EL (cell line): ENCODE measurements at places on chromosomes 4 and X.

DNA sequence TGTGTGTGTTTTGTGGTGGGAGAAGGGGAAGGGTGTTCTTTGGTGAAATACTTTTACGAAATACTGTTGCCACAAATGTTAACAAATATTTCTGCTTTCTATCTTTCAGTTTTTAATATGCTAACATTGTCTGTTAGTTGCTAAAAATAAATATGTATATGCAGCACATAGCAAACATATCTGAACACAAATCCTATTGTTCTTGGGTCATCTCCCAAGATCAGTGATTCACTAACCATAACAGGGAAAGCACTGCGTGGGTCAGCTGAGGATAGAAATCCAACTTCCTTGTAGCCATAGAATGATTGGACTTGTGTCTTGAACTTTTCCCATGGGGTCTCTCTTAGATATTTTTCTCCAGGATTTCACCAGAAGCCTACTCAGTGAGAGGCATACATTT, 250.3 kb upstream of the FAM47A start:
- peak; percentile 53 for DNase-seq

DNA sequence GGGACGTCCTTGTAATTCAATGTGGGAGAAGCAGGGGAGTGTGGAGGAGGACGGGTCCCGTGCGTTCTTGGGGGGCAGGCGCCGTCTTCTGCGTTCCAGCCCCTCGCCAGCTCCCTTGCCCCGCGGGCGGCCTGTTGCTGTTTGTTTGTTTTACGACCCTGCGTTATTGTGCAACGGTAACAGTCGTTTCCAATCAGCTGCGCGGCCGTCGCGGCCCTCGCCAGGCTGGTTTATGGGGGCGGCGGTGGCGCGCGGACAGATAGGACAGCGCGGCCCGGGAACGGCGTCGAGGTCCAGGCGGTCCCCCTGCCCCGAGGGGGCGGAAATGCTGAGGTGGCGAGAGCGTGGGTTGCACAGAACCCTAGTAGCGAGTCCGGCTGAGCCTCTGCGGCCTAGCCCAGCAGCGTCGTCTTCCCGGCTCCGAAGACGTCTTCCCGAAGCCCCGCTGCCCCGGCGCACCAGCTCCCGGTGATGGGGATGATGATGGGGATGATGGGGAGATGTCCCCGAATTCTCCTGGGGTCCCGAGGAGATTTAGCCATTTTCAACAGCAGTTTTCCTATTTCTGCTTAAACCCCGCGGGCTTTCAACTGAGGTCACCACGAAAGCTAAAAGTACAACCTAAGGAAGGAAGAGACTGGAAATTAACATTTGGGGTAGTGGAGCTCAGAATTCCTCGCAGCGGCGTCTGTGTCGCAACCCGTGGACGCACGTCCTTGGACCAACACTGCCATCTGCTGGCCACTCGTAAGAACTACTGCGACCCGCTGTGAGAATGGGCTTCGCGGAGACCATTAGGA, 4.8 kb downstream of the PDGFRA start:
- peak; percentile 81 for DNase-seq

GRCh38 chr4:2177443-2178093, 64.4 kb downstream of the HAUS3 start:
- no peak for DNase-seq

- peak; percentile 32 for DNase-seq
Measured at GRCh38 chr4:142372530-142373260, 473.4 kb downstream of the INPP4B start.

DNA sequence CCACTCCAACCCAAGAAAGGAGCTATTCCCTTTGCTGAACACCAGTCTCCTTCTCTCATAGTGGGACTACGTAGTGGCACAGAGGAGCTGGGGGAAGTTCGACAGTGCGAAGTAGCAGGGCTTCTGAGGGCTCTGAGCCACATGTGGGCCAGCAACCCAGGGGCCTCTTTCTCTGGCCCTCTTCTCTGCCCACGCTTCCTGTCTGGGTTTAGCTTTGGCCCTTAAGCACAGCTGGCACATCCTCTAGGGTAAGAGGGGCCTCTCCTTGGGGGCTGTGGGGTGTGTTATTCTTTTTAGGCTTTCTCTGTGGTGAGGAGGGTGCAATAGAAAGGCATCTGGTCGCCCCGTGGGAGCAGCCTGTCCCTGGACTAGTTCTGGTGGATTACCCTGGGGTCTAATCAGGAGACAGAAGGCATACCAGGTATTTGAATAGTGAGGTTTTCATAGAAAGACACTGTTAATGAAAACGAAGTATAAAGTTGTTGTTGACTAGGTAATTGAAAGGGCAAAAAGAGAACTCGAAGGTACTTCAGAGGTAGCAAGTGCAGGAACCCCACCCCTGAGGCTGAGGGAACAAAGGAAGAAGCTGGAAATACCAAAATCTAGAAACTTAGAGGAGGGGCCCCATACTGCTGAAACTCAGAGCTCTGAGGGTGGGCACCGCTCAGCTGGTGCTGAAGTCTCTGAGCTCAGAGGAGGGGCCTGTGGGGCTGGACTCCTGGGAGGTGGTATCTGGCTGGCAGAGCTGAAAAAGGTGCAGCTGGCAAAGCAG, 151.9 kb upstream of the RPS6KA3 start:
- no peak for DNase-seq

GRCh38 chr4:4984186-4984585, 35.1 kb downstream of the CYTL1 start:
- no peak for DNase-seq

DNA sequence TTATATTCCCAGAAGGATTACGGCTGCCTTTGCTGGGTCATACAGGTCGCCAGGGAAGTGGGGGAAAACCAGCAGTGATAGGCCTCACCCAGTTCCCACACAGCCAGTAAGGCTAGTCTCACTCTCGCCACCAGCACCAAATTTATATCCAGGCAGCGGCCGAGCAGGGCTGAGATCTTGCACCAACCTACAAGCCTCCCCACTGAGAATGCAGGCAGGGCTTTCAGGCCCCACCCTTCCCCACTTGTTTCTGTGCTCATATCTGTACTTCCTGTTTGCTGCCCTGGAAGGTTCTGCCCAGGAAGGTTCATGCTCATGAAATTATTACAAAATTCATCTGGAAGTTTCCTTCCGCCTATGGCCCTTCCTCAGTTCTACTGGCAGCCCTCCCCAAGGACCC, 179.7 kb downstream of the STIM2 start:
- no peak for DNase-seq

- peak; percentile 70 for DNase-seq
Measured at GRCh38 chr4:135508006-135508714, 1306.6 kb upstream of the PABPC4L start.

- DNase-seq, result peak; percentile 79
Measured at GRCh38 chr4:150501009-150501727, 80.8 kb upstream of the MAB21L2 start.

DNA sequence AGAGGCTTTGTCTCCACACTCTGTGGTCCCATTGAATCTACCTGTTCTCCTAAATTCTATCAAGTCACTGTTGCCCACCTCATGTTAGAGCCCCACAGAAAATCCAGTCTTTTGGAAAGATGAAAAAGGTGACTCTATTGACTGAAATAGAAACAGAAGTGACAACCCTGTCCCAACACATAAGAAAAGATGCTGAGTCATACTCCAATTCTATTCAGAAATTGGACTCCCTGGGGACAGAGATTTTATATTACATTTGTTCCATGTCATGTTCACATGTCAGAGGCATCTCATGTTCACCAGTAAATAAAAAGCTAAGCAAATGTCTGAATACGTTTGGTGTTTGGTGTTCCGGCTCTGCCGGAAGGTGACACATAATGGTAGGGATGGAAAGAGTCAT, 2.9 kb upstream of the GRPR start:
- DNase-seq, result no peak

DNA sequence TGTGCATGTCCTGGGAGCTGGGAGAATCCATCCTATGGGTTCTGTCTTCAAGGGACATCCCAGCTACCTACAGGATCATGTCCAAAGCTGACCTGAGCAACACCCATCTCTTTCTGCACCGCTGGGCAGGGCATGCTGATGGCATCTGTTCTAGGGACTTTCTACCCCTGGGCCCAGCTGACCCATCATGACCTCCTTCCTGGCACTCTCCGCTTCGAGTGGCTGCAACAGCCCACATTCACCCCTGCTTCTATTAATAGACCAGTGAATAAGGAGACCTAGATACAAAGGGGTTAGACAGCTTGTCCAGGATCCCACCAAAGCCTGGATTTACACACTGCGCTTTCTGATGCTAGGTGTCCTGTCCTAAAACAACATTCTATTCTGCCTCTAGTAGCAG, 44.6 kb upstream of the GPR173 start:
- no peak for DNase-seq

DNA sequence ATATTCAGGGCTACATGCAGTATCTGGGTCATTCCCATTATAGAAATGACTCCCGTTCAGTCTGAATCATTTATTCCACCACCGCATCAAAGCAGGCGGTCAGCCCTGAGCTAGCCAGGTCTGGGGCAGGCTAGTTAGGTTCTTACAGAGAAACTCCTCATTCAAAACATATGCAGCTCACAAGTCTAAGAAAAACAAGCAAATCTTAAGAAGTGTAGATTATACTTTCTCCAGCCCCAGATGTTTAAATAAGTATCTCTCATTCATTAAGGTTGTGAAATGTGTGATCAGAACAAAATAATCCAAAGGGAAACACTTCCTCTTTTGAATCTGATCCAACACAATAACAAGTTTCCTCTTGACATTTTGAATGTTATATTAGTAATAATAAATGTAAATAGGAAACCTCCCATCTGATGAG, 441.9 kb downstream of the INPP4B start:
- DNase-seq, result peak; percentile 74

GRCh38 chr4:42954963-42955669, 62.6 kb downstream of the GRXCR1 start:
- no peak for DNase-seq

GRCh38 chr4:112509243-112510141, 6.5 kb downstream of the NEUROG2 start:
- peak; percentile 45 for DNase-seq

- no peak for DNase-seq
Measured at GRCh38 chrX:38806875-38807621, 5.8 kb downstream of the MID1IP1 start.
